ENCODE measurements at places on chromosomes 13 and 19.

GRCh38 chr13:22846551-22846950, 334.2 kb upstream of the SGCG start:
- no peak for DNase-seq

DNA sequence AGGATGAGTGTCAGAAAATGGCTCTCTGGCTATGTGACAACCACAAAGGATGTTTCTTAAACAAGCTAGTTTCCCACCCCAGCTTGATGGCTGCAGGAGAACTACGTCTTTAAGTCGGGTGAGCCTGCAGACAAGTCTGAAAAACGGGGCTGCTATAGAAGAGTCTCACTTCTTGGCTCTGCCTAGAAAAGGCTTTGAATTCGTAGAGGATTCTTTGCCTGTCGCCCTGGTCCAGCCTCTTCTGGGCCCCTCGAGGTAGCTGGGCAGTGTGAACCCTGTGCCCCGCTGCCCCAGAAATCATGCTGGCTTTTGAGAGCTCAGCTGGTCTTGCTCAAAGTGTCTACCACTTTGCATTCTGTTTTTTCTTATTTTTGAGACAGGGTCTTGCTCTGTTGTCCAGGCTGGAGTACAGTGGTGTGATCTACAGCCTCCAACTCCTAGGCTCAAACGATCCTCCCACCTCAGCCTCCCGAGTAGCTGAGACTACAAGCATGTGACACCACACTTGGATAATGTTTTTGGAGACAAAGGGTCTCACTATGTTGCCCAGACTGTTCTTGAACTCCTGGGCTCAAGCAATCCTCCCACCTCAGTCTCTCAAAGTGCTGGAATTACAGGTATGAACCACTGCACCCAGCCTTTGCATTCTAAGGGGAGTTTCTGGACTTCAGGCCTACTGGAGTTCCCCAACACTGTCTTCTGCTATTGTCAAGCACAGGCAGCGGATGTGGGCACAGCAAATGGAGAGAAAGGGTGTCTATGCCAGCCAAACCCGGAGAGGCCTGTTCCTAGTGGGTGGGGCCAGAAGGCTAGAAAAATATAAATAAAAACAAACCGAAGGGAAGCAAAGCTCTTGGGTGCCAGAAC, 6.5 kb downstream of the CEBPA start:
- DNase-seq: no peak

GRCh38 chr13:45792827-45793303, 58.7 kb downstream of the SIAH3 start:
- no peak for DNase-seq

GRCh38 chr19:13700621-13701020, 63.7 kb upstream of the MRI1 start:
- no peak for DNase-seq

- DNase-seq: no peak
Observed at GRCh38 chr19:45172173-45172572, 5.9 kb downstream of the TRAPPC6A start.

DNA sequence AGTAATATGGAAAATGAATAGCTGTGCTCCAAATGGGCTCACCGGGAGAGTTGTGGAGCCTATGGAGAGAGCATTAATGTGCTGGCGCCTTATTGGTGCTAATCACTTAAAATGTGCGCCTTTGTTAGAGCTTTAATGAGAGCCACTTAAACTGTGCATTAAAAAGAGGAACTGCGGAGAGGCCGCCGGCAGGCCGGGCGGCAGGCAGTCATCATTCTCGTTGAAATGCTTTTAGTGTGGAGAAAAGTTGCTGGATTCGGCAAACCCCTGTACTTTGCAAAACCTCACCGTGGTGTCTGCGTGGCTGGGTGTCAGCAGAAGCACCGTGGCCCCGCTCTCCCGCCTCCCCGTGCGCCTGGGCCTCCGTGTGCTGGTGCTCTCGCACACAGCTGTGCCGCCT, 105.5 kb downstream of the KDM4B start:
- no peak for DNase-seq

DNA sequence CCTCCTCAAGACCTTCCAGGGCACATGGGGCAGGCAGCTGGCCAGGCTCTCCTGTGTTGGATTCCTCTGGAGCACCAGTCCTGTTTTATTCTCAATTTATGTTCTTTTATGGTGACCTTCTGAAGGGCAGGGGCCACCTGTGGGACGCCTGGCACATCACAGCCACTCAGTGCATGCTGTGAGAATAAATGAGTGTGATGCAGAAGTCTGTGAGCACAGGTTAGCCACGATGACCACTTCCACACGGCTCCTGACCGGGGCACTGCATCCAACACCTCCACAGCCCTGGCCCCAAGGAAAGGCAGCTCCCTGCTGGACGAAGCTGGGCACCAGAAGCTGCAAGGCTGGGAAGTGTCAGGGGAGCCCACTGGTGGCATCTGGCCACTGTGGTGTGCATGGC, 122.8 kb downstream of the CRYL1 start:
- DNase-seq: no peak

GRCh38 chr19:36916991-36917390, 859 bp downstream of the ZNF568 start:
- DNase-seq: no peak

- no peak for DNase-seq
Observed at GRCh38 chr19:53182202-53182601, 11.0 kb downstream of the ZNF665 start.

DNA sequence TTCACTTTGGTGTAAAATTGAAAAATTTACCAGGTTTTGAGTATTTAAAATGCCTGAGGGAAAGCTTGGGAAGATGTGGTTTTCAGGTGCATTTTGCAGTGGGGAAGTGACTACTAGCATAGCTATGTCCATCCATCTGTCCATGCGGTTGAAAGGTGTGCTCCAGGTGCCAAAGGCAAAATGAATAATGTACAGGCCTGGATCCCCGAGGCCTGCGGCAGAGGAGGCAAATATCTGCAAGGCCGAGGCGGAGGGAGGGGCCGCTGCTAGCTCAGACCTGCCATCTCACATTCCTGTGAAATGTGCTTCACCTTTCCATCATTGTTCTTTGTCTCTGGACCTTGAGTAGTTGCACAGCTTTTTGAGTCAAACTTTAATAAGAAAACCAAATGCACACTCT, 65.5 kb downstream of the ERCC5 start:
- DNase-seq: no peak

DNA sequence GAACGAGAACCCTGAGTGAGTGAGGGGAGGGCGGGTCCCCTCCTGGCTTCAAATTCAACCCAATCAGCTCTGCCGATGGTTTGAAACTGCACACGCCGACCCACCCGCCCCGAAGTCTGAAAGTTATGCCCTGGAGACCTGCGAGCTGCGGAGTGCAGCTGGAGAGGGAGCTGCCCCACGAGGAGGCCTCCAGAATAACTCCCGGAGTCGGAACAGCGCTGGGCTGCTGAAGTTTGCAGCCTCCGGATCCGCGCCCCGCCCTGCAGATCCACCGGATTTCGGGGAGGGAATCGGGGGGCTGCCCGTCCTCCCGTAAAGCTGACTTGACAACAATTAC, 7.0 kb downstream of the POU4F1 start:
- no peak for DNase-seq

DNA sequence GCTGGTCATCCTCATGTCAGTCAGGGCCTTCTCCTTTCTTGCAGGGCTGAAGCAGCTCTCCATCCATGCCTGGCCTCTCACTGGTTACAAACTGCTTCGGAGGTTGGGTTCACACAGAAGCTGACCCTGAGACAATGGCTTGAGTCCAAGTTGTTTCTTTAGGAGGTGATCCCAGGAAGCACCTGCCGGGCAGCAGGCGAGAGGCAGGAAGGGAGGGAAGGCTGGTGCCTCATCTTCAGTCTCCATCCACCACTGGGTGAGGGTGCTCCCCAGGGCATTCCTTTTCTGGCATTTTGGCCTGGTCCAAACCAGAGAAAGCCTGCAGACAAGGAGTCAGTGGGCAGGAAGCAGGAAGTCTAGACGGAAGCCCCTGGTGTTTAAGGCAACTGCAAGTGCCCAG, 17.6 kb upstream of the SPATA13 start:
- no peak for DNase-seq

Measured in NCI-H2029 treated with DMSO at 0.1 percent for 48 hours (cell line).